ENCODE measurements at places on chromosomes 1 and 21. TPM values are rescaled to one million over a fixed set of nuclear protein-coding genes. Genes with fewer than 3 reads are reported as not detected.
A peak's percentile ranks its signal among the peaks of the same experiment; 100 is the strongest.

DNA sequence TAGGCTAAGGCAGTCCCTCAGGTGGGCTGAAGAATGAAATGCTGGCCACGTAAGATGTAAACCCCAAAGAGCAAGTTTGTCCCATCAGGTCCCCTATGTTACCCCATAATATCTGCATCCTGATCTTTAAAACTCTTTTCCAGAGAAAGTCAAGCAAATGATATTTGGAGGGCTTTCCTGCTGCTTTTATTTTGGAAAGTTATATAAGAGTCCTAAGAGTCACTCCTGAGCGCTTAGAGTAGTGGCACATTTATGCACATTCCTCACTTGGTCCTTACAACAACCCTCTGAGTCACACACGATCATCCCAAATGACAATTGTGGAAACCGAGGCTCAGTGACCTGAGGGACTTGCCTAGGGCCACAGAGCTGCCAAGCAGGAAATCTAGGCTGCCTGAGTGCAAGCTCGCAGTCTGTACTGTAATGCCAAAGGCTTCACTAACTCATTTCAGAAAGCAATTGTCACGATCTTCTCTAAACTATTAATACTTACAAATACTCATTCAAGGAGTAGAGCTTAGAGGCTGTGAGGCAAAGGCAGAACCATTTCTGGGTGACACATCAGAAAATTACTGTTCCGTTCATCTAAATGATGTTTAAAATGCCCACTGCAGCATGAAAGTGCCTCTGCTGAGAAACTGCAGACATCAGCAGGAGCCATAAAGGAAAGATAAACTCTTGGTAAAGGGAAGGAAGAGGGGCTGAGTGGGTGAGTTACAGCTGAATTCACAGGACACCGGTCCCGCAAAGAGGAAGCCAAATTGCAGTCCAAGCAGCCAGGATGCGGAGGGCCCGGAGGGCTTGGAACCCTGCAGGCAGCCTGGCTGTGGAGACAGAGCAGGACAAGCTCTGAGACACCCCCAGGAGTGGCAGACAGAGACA, 30.8 kb downstream of the CAPZB start:
- H3K4me1 ChIP-seq, result peaks cover 46% of the 10 kb centered on the region
- no peak for DNase-seq
- no peaks in the 10 kb centered on the region for H3K27me3 ChIP-seq
- H3K27ac ChIP-seq, result peak overlapping the region; percentile 2
- no peaks in the 10 kb centered on the region for H3K36me3 ChIP-seq
- H3K4me3 ChIP-seq, result no peak overlapping the region

DNA sequence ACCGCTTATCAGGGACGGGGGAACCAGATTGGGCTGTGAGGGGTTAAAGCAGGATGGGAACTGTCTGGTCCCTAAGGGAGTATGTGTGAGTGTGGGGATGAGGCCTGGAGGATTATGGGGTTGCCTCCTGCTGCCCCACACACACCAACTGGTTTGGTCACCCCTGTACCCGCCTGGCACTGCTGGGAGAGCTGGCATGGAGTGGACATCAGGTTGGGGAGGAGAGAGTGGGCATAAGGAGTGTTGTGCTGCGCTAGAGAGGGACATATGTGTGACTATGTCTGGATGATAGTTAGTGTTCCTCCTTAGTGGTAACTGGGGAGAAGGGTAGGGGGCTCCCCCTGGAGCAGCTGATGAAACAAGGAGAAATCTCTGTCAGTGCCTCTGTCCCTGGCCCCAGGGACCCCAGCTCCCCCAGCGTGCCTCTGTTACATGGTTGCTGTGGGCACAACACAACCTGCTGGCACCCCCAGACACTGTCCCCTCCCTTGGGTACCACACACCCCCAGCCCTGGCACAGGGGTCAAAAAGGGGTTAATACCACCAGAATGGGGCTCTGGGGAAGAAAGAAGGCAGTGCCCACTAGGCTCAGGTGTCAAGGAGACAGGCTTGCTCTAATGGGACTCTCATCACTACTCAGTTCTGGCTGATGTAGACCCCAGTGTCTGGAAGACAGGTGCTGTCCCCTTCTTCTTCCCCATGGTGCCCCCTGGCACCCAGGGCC, 1.9 kb downstream of the ZBTB7B start:
- H3K4me1 ChIP-seq, result peaks cover 24% of the 10 kb centered on the region
- no peaks in the 10 kb centered on the region for H3K36me3 ChIP-seq
- no peaks in the 10 kb centered on the region for H3K27me3 ChIP-seq
- H3K27ac ChIP-seq, result peak overlapping the region; percentile 84
- peak overlapping the region; percentile 74 for H3K4me3 ChIP-seq
- DNase-seq, result no peak

CYP4A22 gene
- total RNA-seq, result not detected

CAMTA1 gene
- total RNA-seq, result 45.5 TPM

HES3 gene
- total RNA-seq, result not detected
